ENCODE measurements at places on chromosomes 7 and 10.

GRCh38 chr7:133423618-133424017 is 170.7 kb downstream of the EXOC4 start:
- no peak for DNase-seq

DNA sequence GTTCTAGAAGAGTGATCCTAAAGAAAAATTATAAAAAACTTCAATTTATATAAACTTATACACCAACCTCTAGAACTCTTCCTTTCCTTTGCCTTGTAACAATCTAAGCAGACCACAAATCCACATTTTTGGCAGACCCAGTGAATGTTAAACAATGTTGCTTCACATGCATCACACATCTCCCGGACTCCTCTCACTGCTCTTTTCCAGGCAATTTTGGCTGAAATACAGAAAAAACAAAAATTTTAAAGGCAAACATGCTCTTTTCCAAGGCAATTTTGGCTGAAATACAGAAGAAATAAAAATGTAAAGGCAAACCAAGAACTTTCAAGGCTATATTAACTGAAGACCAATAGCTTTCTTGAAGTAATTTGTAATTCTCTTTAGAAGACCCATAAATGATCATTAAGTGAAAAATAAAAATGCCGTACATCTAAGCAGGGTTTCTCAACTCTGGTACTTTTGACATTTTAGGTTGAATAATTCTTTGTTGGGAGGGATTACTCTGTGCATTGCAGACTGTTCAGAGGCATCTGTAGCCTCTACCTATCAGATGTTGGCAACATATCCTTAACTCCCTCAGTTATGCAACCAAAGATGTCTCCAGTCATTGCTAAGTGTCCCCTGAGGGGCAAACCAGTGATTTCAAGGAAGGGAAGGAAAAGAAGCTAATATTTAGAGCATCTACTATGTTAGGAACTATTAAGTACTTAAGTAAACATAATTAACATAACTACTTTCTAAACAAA is 64.4 kb downstream of the NRBF2 start:
- no peak for DNase-seq

DNA sequence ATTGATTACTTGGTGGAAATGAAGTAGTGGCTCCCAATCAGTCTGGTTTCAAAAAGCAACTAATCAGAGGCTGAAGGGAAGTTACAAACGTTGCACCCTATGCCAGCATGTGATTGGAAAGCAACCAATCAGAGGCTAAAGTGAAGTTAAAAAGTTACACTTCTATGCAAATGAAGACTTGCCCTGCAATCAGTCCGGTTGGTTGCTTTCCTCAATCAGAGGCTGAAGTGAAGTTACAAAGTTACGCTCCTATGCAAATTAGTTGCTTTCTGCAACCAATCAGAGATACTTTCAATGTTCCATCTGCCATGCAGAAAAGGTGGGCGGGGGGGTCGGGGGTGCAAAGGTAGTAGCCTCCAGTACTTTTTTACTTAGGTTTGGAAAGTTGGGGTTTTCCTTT is 1077.1 kb downstream of the TYW1 start:
- no peak for DNase-seq

DNA sequence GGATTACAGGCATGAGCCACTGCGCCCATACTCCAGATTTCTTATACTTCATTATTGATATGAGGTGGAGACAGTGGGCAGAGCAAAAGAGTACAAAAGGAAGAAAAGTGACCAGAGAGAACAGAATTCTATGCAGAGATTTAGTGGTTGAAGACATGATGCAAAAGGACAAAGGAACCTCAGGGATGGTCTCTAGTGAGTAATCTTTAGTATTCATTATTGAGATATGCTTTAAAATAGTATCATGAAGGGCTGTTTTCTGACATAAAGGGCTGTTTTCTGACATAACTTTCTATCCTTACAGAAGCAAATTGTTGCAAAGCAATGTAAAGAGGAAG is 81.2 kb upstream of the OIT3 start:
- DNase-seq, result no peak

DNA sequence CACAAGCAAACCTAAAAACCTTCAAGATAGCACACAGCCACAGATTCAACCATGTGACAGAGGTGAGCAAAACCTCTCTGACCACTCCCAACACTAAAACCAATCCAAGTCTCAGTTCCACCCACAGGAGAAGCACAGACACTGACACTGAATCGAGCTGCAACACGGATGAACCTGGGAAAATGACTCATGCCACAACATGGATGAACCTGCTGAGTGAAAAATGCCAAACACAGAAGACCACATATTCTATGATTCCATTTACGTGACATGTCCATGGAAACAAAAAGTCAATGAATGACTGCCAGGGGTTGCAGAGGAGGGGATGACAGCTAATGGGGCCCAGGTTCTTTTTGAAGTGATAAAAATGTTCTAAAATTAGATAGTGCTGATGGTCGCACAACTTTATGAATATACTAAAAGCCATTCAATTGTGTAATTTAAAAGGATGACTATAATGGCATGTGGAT is 22.0 kb downstream of the CYTH3 start:
- DNase-seq, result no peak
